ENCODE measurements at places on chromosomes 7 and 10. TPM values are rescaled to one million over a fixed set of nuclear protein-coding genes. Genes with fewer than 3 reads are reported as not detected.
A peak's percentile ranks its signal among the peaks of the same experiment; 100 is the strongest.

GRCh38 chr7:64733550-64734240 is 60.5 kb upstream of the ZNF138 start:
- no peak overlapping the region for H3K27ac ChIP-seq
- no peak overlapping the region for H3K4me3 ChIP-seq
- peaks cover 2% of the 10 kb centered on the region for H3K36me3 ChIP-seq
- no peaks in the 10 kb centered on the region for H3K4me1 ChIP-seq

- H3K36me3 ChIP-seq = no peaks in the 10 kb centered on the region
- H3K27ac ChIP-seq = no peak overlapping the region
- no peak for DNase-seq
- H3K4me3 ChIP-seq = no peak overlapping the region
- H3K27me3 ChIP-seq = peaks cover 7% of the 10 kb centered on the region
- no peaks in the 10 kb centered on the region for H3K4me1 ChIP-seq
These were observed 498.6 kb downstream of the SH2D4B start for GRCh38 chr10:81036257-81036656.

- H3K4me3 ChIP-seq = no peak overlapping the region
- H3K27me3 ChIP-seq = no peaks in the 10 kb centered on the region
- H3K27ac ChIP-seq = no peak overlapping the region
- no peaks in the 10 kb centered on the region for H3K4me1 ChIP-seq
- DNase-seq = no peak
- no peaks in the 10 kb centered on the region for H3K36me3 ChIP-seq
These were observed 2.2 kb upstream of the CPA4 start for GRCh38 chr7:130290745-130291144.

GRCh38 chr10:36464291-36464690 is 661.1 kb upstream of the ANKRD30A start:
- H3K27ac ChIP-seq = no peak overlapping the region
- H3K4me3 ChIP-seq = no peak overlapping the region

DNA sequence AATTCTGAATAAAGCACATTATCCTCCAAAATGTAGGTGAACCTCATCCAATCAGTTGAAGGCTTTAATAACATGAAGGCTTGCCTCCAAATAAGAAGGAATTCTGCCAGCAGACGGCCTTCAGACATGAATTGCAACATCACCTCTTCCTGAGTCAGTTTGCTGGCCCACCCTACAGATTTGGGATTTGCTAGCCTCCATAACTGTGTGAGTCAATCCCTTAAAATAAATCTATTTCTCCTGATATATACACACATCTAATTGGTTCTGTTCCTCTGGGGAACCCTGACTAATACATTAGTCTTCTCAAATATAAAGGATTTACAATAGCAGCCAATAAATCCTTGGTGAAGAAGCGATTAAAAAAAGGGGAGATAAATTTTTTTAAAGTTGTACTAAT is 34.8 kb upstream of the OSBPL3 start:
- H3K27ac ChIP-seq = no peak overlapping the region
- H3K36me3 ChIP-seq = peaks cover 4% of the 10 kb centered on the region
- H3K27me3 ChIP-seq = peaks cover 4% of the 10 kb centered on the region

DNA sequence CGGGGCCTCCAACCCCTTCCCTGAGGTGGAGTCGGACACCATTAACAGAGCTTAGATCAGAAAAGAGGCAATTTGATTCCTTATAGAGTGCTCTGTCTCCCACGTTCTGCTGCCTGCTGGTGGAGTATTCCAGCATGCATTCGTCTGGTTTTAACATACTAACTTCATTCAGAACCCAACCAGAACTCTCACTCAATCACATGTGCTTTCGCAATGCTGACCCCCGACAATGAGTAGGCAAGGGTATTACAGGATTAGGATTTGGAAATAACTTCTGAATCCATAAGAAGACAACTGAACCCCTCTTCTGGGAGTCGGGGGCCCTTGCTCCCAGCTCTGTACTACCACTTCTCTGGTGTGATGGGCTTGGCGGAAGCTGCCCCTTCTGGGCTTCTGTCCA is 55.7 kb upstream of the HABP2 start:
- peaks cover 10% of the 10 kb centered on the region for H3K27me3 ChIP-seq
- no peaks in the 10 kb centered on the region for H3K36me3 ChIP-seq
- H3K4me1 ChIP-seq = no peaks in the 10 kb centered on the region
- H3K4me3 ChIP-seq = no peak overlapping the region

DNA sequence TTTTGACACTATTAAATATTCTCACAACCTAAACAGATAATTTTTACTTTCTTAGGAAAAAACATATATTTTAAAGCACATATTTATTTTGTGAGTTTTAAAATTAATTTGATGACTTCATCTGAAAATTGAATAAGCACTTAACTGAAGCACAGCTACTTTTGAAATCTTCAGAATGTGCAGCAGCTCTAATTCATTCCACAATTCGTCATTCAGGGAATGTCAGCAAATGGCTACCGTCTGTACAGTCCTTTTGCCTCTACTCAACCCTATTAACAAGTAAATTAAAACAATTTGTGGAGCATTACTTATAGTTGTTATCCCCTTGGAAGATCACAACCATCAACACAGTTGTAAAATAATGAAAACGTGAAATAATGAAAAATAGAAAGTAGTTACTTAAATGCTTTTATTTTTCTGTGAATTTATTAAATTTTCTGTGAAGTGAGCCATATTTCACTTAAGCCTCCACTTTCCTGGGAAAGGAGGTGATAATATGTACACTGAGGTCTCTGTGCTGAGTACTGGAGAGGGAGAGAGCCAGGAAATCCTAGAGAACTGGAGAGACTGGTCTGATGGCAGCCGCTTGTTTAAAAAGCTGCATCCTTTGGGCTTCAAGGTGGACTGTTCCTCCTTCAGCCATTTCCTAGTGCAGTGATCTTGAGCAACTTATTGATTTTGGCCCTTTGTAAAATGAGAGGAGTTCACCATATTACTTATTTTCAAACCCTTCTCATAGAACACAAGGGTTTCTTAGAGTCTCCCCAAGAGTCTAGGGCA is 70.6 kb downstream of the REEP3 start:
- DNase-seq = no peak
- peaks cover 16% of the 10 kb centered on the region for H3K36me3 ChIP-seq
- no peak overlapping the region for H3K4me3 ChIP-seq
- H3K27me3 ChIP-seq = no peaks in the 10 kb centered on the region
- H3K4me1 ChIP-seq = no peaks in the 10 kb centered on the region

Gene IDI2
- not detected for polyA plus RNA-seq

DNA sequence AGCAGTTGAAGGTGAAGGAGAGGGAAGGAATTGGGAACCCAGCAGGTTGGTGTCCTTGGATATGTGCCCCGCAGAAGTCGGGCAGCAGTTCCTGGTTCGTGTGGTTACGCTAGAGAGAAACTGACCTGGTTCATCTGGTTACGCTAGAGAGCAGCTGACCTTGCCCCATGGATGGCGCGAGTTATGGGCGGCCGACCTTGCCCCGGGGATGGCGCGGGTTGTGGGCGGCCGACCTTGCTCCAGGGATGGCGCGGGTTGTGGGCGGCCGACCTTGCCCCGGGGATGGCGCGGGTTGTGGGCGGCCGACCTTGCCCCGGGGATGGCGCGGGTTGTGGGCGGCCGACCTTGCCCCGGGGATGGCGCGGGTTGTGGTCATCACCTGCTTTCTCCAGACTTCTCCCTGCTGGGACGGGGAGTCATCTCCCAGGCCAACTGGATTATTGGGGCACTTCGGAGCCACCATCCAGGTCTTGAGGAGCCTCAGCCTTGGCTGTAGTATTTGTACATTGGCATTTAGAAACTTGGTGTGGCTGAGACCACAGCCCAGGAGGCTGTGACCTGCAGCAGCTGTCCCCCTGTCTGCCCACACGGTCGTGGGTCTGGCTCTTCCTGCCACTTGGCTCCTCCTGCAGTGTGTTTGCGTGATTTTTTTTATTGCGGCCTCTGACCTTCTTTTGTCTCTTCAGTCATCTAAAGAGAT is 6.1 kb downstream of the GET4 start:
- DNase-seq = no peak
- no peak overlapping the region for H3K4me3 ChIP-seq
- no peaks in the 10 kb centered on the region for H3K36me3 ChIP-seq

GRCh38 chr7:51029701-51030191 is 247.1 kb upstream of the GRB10 start:
- H3K27me3 ChIP-seq = no peaks in the 10 kb centered on the region
- H3K27ac ChIP-seq = no peak overlapping the region
- DNase-seq = no peak
- no peaks in the 10 kb centered on the region for H3K36me3 ChIP-seq

- peak; percentile 73 for DNase-seq
- no peaks in the 10 kb centered on the region for H3K36me3 ChIP-seq
- peak overlapping the region; percentile 32 for H3K27ac ChIP-seq
- H3K4me3 ChIP-seq = peak overlapping the region; percentile 62
These were observed 44.8 kb downstream of the ZNF800 start for GRCh38 chr7:127347567-127348246.

DNA sequence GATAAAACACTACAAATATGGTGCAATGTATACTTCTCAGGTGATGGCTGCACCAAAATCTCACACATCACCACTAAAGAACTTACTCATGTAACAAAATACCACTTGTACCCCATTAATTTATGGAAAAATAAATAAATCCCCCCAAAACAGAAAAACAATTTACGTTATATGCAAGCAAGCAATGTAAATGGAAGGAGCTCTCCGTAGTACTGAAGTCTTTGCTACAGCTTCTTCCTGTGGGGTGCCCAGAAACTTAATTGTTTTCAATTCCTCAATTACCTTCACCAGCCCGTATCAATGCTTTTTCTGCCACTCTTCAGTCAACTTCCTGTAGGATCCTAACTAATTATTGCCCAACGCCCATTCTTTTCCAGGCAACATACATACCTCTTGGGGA is 138.1 kb downstream of the RELN start:
- H3K27ac ChIP-seq = no peak overlapping the region
- no peaks in the 10 kb centered on the region for H3K36me3 ChIP-seq
- no peak overlapping the region for H3K4me3 ChIP-seq
- H3K27me3 ChIP-seq = no peaks in the 10 kb centered on the region
